SW 1271 (cell line): ENCODE measurements at places on chromosomes 2 and 18.

DNA sequence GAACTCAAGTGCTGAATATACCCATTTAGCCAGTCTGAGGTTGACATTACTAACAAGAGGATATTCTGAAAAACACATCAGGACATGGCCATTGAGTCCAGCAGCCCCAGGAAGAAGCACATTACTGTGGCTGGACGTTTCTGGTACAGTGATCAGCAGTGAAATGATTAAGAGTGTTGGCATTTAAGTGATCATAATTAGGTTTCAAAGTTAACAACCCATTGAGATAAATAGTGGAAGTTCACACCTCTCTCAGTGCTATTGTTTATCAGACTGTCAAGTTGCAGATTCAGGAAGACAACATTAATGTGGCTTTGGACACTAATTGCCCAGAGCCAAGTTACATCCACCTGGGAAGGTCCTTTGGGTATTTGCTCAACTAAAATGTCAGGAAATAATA is 139.5 kb upstream of the GAREM1 start:
- DNase-seq, result no peak

DNA sequence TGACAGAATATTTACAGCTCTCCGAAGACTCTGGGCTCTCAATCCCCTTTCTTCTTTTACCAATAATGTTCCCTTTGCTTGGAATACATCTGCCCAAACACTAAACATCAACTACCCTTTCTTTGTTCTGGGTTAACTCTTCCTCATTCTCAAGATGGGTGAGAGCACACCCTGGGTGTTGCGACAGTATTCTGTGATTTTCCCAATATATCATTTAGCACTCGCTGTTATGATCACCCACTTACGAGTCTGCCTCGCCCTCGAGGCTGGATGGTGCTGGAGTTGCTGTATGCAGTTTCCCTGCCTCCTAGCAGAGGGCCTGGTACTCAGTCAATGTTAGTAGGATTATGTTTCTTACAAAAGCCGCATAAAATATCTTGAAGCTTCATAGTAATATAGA is 93.2 kb downstream of the SOCS6 start:
- DNase-seq, result no peak

DNA sequence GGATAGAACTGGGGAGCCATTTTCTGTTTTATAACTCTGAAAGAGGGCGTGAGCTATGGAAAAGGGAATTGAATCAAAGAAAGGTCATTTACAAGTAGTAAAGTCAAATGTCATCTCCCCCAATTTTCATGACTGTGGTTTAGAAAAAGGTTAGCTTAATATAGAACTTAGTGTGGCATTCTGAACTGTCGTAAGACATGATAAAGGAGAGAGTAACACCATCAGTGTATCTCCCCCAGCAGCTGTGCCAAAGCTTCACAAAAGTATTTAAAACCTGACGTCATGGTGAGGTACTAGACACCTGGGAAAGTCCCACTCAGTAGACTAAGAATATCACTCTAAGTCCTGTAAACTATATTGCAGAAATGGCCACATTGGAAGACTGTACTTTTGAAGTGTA is 5.8 kb upstream of the IKZF2 start:
- no peak for DNase-seq

GRCh38 chr2:36780231-36780839 is 83.8 kb downstream of the VIT start:
- peak; percentile 68 for DNase-seq

DNA sequence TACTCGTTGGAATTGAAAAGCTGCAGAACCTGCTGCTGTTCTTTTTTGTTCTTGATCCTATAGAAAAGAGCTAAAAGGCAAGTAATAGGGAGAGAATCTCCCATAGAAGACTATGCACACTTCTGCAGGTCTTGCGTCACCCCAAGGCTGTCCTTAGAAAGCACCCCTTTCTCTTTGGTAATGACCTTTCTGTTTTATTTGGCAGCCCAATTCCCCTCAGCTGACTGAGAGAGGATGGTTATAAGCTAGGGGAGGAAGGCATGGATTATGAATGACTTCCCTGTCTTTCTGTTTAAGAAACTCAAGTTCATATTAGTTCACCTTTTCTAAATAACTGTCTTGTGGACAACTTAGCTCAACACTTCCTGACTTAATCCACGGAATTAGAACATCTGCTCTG is 122.9 kb downstream of the TXNL1 start:
- no peak for DNase-seq

GRCh38 chr2:205405194-205405593 is 277.1 kb upstream of the NRP2 start:
- no peak for DNase-seq

- DNase-seq, result no peak
These were observed 99.0 kb downstream of the NCK2 start for GRCh38 chr2:105843476-105844374.

DNA sequence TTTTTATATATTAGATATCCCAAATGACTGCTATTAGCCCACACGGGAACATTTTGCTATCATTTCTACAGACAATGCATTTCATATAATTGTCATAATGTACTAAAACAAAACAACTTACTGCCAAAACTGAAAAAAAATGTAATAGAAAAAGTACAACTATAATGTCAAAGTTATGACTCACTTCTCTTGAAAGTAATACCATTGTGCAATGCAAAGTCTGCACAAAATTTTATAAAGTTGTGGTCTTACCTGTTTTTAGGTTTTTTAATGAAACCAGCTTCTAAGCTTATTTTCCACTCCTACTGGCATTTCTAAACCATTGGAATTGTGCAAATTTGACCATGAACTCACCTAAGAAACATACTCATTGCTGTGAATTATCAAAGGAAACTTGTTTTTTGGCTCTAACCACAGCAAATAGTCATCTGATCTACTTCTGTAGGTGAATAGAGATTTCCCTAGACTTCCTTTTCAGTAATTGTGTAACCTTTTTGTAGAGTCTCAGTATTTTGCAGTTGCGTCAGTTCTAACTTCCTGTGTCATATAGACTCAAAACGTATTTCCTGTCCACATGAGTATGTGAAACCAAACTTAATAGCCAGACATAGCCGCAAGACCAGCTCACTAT is 31.9 kb upstream of the TFPI start:
- peak; percentile 53 for DNase-seq

DNA sequence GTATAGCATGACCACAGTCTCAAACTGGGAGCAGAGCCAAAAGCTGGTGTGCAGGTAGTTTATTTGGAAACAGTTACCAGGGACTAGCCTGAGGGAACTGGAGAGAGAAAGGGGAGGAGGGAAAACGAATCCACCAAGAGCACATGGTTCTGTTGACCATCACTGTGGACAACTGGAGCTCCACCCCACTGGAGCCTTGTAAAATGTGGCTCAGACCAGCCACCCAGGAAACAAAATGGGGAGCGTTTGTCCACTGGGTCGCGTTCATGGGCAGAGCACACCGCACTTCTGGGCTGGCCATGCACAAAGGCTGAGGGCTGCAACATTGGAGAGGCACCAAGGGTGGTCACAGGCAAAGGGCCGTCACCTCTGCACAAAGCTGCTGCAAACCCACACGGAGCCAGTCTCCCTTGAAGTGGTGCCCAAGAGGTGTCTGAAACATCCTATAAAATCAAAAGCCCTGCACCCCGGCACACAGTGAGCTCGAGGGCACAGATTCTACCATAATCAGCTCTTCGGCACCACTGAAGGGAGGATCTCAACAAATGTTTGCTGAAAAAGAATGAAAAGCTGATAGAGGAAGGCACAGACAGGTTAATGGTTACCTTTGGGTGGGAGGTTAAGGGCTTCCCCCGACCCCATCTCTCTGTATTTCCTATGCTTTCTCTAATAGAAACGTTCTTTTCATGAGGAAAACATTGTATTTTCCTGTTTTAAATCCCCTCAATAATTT is 192.9 kb downstream of the INHBB start:
- no peak for DNase-seq

DNA sequence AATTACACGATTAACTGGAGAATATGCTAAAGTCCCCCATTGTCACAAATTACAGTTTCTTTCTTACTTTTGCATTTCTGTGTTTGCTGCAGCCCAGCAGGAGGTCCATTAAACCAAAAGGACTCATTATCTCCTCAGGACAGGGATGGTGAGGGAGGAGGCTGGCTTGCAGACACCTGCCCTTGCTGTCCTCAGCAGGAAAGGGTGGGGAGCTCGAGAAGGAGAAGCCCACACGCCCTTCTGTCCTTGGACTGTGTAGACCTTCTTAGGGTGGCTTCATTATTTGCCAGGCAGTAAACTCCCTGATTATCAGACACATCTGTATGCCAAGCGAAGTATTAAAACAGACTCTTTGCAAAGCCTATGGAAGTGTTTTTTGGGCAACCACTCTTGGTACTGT is 196.0 kb downstream of the LDLRAD4 start:
- DNase-seq, result no peak

DNA sequence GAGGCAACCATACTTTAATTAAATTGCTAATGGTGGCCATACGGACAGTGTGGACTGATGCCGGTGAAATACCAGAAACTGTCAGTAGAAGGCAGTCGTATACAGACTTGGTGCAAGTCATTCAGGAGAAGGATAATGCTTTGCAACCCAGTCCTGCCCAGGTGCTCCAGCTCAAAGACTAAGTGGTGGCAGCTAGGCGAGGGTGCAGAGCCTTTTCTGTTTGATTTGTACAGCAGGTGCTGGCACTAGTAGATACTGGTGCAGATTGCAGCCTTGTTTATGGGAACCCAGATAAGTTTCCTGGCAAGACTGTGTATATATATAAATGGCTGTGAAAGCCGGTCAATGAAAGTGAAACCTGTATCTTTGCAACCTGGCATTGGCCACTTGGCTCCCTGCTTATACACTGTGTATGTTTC is 208.3 kb upstream of the SYT4 start:
- DNase-seq, result no peak

DNA sequence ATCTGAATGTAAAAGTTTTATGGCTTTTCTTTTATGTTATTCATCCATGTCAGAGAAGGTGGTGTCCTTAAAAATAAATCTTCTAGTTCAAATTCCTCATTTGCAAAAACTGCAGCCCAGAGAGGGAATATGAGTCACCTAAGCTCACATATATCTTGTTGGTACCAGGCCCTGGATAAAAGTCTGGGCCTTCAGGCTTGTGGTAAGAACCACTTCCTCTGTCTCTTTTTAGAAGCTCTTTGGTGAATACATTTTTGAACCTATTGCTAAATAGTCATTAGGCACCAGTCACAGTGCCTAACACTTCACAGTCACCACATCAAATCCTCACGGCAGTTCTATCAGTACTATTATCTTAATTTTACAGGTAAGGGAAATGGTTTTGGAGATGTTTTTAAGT is 199.2 kb downstream of the KCNS3 start:
- DNase-seq, result no peak

DNA sequence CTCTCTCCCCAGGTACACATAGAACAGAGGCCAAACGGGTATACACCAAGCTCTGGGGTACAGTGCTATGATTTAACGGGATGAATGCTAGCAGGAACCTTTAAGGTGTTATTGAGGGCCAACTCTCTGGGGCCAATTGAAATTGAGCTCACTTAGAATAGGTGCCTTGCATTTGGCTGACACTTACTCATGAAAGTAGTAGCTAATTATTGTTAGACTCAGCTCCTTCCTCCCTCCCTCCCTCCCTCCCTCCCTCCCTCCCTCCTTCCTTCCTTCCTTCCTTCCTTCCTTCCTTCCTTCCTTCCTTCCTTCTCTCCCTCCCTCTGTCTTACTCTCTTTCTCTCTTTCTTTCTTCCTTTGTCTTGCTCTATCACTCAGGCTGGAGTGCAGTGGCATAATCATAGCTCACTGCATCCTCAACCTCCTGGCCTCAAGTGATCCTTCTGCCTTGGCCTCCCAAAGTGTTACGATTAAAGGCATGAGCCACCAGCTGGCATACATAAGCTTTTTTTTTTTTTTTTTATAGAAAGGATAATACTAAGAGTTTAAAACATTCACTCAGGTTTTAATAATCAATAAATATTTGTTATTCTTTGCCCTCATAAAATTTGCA is 95.7 kb downstream of the TTC27 start:
- DNase-seq, result no peak

GRCh38 chr2:231900486-231900942 is 25.7 kb downstream of the NPPC start:
- DNase-seq, result no peak

DNA sequence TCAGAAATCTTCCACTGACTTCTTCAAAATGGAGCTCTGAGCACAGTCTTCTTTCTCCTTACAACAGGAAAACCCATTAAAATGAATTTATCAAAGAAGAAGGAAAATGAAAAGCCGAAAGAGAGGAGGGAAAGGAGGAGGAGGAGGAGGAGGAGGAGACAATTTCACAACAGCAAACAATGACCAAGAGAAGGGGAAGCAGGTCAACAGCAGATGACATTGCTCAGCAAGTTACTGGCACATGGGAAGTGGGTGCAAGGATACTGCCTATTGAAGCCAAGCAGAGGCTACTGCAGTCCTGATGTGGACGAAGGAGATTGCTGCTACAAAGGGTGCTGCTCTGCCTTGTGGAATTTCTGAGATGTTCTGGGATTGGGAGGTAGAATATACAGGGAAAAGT is 268.2 kb upstream of the FBXO11 start:
- DNase-seq, result no peak

- no peak for DNase-seq
These were observed 2.0 kb upstream of the THUMPD2 start for GRCh38 chr2:39780825-39781600.

- no peak for DNase-seq
These were observed 61.3 kb upstream of the RNU4ATAC start for GRCh38 chr2:121469356-121469755.

GRCh38 chr2:235328991-235329390 is 164.9 kb upstream of the AGAP1 start:
- no peak for DNase-seq

- DNase-seq, result no peak
These were observed 213.9 kb downstream of the VAPA start for GRCh38 chr18:10127729-10128128.

- no peak for DNase-seq
These were observed 66.9 kb downstream of the LTBP1 start for GRCh38 chr2:33013684-33014110.

DNA sequence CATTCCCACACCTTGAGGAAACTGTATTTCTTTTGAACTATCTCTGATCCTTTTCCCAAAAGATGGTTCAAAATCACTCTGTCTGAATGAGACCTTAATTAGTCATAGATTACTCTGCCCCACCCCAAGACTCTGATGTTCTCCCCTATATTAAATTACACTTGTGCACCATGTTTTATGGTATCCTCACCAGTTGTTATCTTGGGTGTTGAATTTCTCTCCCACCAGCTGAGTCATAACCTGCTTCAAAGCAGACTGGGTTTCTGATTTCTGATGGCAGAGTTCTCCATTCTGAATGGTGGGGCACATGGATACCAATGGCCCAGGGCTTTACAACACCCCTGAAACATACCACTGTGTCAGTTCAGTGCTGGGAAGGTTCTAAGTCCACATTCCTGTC is 15.0 kb downstream of the CDH20 start:
- DNase-seq, result no peak

GRCh38 chr2:27721884-27722485 is 49.5 kb upstream of the MRPL33 start:
- no peak for DNase-seq

- DNase-seq, result no peak
These were observed 321.9 kb upstream of the NETO1 start for GRCh38 chr18:73189718-73190117.

DNA sequence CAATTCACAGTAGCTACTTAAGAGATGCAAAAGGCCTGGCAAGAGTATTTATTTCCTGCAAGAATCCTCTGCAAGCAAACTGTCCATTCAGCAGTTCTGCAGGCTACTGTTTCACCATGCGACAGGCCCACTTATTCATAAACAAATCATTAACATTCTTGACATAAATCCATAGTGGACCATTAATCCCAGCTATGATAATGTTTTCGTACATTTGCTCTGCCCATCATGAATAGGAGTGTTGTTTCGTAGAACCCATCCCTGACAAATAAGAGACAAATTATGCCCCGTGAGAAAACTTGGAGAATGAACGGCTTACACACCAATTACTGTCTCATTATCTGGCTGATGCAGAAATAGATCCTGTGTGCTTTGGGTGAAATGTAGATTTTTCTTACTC is 65.4 kb downstream of the PID1 start:
- DNase-seq, result no peak
